ENCODE measurements at places on chromosomes 5 and 9.
A peak's percentile ranks its signal among the peaks of the same experiment; 100 is the strongest.

DNA sequence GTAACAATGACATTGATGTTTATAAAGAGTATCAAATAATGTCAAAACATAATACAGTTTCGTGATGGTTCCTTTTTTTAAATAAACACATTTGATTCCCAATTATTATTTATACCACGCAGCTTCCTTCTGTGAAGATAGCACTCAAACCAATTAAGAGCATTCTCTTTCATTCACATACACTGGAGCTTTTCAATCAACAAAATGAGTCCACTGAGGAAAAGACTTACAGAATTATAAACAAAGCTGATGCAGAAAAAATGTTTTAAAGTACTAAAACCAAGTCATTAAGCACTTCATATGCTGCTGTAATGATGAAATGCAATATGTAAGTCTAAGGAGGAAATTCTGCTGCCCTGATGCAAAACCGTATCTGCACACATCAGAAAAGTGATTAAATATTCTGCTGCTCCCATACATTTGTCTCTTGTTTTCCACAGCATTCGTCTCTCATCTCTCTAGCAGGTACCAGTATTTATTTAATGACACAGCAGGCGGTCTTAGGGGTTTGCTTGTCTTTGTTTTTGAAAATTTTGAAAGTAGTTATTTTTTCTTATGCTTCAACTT lies 147.1 kb downstream of the CDH10 start:
- DNase-seq = no peak

- DNase-seq = no peak
Observed at GRCh38 chr9:99628285-99628684, 193.4 kb upstream of the NR4A3 start.

DNA sequence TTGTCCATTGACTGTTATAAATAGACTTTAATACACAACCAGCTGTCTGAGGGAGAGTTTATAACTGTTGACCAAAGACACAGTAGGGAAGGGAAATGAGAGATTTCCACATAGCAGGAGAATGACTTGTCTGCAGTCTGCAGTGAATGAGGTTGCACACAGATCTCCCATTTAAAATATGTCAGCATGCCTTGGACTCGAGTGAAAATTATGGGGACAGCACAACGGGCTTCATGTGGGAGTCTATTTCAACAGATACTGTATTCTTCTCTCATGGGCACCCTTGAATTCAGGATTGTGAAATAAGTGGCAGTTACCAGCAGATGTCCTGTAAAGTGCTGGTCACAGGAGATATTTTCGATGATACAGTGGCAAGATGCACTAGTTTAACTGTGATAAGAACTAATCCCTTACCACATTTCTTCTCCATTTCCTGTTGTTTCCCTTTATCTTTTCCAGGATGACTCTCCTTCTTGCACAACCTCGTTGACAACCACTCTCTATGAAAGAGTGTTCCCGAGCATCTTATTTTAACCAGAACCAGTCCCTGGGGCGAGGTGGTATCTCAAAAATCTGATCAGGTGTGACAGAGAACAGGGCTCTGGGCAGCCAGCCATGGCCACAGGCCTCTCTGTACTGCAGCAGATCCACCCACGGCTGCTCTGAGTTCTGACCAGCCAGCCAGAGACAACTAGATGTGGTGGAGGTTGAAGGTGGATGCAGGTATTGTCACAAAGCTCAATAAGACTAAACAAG lies 51.5 kb upstream of the MAP3K1 start:
- peak; percentile 59 for DNase-seq

DNA sequence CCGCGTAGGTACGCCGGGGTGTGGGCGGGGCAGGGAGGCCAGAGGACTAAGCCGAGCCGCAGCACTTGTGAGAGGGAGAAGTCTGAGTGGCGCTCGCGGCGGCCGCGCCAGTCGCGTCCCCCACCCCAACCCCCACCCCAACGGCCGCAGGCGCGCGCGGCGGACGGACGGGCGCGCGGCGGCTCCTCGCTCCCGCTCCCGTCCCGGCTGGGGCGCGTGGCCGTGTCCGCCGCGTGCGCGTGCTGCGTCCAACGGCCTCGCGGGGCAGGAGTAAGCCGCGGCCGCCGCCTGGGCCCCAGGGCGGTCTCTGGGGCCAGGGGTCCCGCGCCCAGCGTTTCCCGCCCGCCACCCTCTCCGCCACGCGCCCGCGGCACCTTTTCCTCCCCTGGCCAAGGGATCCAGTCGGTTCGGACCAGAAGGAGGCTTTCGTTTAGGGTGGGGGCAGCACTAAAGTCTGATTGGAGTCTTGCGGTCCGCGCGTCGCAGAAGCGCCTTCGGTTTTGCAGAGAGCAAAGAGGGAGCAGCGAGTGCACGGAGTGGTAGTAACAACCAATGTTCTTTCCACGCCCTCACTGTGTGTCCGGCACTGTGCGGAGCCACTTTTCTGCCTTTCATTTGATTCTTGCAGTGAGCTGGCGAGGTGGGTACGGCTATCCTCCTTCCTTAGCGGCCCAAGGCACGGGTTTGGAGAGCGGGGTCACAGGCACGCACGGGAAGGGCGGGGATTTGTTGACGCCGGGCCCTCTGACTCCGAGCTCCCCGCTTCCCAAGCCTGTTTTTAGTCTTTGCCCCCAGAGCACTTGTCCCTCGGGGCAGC lies 483 bp downstream of the G3BP1 start:
- DNase-seq = peak; percentile 40

DNA sequence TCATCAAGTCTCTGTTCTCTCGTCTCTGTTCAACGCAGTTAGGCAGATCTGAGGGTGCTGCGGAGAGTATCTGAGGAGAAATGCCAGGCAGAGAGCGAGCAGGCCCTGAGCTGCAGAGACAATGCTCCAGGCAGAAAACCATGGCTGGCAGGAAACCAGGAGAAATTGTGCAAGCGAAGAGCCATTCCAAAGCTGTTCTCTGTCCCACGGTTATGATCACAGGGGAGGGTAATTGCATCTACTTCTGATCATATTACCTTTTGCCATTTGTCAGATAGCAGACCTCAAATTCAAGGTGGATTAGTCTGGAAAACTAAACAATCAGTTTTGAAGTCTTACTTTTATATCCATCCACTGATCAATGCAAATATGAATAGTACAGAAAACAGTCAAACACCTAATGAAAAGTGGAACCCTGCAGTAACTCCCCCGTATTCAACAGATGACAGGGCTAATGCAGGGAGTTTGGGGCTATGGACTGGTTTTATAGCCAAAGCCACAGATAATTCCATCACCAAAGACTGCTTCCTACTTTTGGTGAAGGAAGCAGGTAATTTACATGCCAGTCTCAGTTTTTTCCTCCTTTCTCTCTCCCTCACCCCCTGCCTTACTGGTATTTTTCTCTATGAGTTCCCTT lies 228.0 kb downstream of the DCP2 start:
- DNase-seq = no peak

- DNase-seq = no peak
Observed at GRCh38 chr5:64765804-64766504, 2.5 kb downstream of the SREK1IP1 start.

GRCh38 chr9:21681641-21682040 lies 120.8 kb upstream of the MTAP start:
- no peak for DNase-seq

GRCh38 chr5:4042311-4042710 lies 446.7 kb downstream of the IRX1 start:
- DNase-seq = no peak
